ENCODE measurements at places on chromosomes 4 and X.

DNA sequence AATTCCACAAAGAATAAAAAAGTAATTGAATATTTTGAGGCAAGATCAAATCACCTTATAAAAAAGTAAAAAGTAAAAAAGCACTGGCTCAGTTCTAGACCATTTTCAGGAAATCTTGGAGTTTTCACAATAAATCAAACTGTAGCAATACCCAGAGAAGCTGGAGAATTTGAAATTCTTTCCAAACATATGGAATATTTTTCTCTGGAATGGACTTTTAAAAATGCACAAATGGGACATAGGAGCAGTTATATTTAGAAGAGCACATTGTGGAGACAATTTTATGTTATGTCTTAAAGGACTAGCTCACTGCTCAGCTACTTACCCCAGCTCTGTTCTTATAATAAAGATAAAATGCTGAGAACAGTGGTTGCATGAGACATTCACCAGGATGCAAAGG lies 211.9 kb upstream of the KIT start:
- no peak for DNase-seq

- peak; percentile 60 for DNase-seq
Observed at GRCh38 chr4:10115271-10115796, 1.3 kb downstream of the WDR1 start.

- peak; percentile 10 for DNase-seq
Observed at GRCh38 chr4:16259889-16260246, 33.6 kb upstream of the TAPT1 start.

DNA sequence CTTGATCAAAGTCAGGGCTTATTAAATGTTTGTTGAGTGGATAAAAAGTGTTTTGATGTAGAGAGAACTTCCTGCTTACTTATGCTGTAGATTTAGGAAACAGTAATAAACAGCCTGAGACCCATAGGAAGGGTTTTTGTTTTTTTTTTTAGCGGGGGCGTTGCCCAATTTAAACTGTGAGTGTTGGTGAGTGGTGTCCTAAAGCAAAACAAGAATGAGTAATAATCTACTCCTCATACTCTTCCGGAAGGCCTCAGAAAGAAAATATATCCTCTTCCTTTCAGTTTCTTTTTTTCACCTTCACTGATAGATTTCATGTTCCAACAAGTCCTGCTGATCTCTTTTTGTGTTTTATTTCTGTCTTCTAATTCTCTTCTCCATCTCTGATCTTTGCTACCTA lies 104.4 kb upstream of the SCML1 start:
- DNase-seq = peak; percentile 73

Data from bronchial epithelial cell (primary cell).